Activated T-helper 17 cell treated with anti-CD3 and anti-CD28 coated beads, Interleukin-2, amount 50 U/mL, for 72 hours (primary cell): ENCODE measurements at places on chromosomes 11 and 22.

DNA sequence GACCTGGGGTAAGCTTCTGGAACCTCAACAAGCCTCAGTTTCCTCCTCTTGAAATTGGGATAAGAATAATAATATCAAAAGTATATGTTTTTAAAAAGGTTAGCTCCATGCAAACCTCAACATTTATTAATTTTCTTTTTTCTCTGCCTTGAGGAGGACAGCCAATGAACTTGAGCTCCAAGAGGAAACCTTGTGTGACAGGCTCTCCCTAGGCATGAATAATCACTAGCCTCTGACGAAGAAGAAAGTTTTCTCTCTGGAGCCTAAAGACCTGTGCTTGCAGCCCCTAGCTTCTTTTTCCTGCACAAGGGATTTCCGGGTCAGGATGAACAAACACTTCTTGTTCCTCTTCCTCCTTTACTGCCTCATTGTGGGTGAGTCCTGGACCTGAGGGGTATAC, at the start of gene PATE3:
Gene PATE3 (plus strand): TSS at position 301 of the 400 bp plus-strand sequence. CDS start 25 bp downstream, at position 326.
- no peak within 1 kb of the TSS for H3K4me3 ChIP-seq
- no peak within 1 kb of the TSS for H3K27ac ChIP-seq
- no peaks in the 10 kb centered on the region for H3K27me3 ChIP-seq
- peaks cover 11% of the 10 kb centered on the region for H3K4me1 ChIP-seq

GRCh38 chr11:126394036-126394435, 38.5 kb downstream of the ST3GAL4 start:
- no peaks in the 10 kb centered on the region for H3K4me1 ChIP-seq
- H3K27ac ChIP-seq, result no peak overlapping the region
- H3K27me3 ChIP-seq, result no peaks in the 10 kb centered on the region
- no peaks in the 10 kb centered on the region for H3K36me3 ChIP-seq

GRCh38 chr11:24866743-24867142, 369.9 kb downstream of the LUZP2 start:
- H3K4me1 ChIP-seq, result no peaks in the 10 kb centered on the region
- no peaks in the 10 kb centered on the region for H3K36me3 ChIP-seq
- H3K27me3 ChIP-seq, result no peaks in the 10 kb centered on the region
- no peak overlapping the region for H3K27ac ChIP-seq
- ATAC-seq, result no peak

DNA sequence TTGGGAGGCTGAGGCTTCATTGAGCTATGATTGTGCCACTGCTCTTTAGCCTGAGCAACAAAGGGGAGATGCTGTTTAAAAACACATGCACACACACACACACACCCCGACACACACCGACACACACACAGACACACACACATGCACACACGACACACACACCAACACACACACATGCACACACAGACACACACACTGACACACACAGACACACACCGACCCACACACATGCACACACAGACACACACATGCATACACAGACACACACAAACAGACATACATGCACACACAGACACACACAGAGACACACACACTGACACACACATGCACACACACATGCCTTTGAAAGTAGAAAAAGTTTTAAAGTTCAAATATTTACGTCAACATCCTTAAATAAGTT, 5.5 kb upstream of the LTO1 start:
- no peak overlapping the region for H3K4me3 ChIP-seq
- no peaks in the 10 kb centered on the region for H3K36me3 ChIP-seq
- H3K4me1 ChIP-seq, result no peaks in the 10 kb centered on the region
- ATAC-seq, result no peak
- H3K27ac ChIP-seq, result no peak overlapping the region

DNA sequence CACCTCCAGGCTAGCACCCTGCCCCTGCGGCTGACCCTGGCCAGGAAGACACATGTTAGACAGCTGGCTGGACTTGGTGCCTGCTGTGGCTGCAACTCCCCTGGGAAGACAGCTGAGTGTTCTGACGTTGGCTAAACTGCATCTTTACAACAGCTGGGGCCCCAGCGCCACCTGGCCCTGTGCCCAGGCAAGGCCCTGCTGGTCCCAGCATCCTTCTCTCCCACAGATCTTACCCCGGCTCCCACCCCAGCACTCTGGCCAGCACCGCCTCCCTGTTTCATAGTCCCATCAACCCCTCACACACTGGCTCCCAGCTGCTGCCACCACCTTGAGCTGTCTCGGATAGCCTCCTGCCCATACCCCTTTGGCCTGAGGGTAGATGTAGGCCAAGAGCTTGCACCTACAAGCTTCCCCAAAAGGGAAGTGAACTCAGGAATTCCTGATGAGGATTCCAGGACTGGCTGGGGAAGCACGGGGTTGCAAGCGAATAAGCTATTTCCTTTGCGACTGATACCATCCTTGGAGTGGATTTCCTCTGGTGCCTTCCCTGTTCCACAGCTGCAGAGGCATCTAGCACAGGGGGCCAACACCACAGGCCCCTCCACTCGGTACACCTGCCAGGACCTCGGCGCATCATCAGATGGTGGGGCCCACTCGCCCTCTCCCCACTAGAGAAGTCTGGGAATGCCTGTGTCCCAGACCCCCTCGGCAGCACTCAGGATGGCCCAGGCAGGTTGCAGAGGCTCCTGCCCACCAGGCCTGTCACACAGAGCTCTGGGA, 28.5 kb downstream of the RSPH14 start:
- no peak overlapping the region for H3K27ac ChIP-seq
- H3K36me3 ChIP-seq, result no peaks in the 10 kb centered on the region
- no peaks in the 10 kb centered on the region for H3K4me1 ChIP-seq
- H3K27me3 ChIP-seq, result no peaks in the 10 kb centered on the region
